ENCODE measurements at places on chromosomes 11 and 22.

DNA sequence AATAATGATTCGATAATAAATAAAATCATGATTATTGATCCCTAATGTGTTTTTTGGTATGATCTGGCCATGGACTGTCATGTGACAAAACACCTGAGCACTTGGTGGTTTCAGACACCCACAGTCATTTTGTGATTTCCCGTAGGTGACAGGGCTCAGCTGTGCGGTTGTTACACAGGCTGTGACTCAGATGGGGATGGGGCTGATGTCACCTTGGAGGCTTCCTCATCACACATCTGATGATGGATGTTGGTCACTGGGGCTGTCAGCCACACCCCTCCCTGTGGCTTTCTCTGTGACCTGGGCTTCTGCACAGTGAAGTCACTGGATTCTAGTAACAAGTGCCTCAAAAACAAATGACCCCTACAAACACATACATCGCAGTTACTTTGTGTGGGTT is 995.1 kb downstream of the BRD1 start:
- peak; percentile 74 for DNase-seq

DNA sequence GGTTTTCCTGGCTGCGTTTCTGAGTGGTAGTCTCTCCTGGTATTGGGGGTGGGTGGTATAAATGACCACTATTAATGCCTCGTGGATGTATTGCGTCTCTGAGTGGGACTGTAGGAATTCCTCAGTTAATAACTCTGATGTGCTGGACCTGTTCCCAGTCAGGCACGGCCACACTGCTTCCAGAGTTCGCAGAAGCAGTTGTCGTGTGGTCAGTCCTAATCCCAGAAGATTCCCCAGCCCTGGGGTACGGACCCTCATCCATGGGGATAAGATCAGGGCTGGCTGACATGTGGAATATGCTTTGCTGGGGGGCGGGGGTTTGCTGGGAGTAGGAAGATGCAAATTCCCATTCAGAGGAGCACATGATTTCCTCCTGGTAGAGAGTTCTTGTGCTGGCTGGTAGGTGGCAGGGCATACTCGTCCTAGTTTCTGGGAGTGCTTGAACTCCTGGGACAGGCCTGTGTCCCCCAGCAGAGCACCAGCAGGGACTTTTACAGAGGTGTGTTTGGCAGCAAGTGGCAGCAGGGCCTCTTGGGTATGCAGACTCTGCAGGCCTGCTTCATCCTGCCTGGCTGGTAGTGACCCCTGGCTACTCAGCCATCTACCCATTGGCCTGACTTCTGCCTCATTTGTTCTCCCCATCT is 157.4 kb downstream of the NAV2 start:
- no peak for DNase-seq

- no peak for DNase-seq
Measured at GRCh38 chr11:123484448-123484847, 54.4 kb downstream of the GRAMD1B start.

DNA sequence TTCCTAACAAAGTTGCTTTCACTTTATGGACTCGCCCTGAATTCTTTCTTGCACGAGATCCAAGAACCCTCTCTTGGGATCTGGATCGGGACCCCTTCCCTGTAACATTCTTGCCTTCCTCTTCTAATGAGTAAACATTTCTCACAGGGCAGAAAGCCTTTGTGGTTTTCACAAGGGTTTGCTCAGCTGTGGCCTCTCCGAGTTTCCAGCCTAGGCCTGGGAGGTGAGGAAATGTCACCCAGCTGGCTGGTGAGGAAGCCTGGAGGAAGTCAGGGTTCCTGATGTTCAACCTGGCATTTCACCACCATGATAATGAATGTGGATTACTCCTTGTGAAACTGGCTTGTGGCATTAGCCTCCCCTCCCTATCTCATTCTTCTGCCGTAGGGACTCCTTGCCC is 224.9 kb downstream of the DSCAML1 start:
- DNase-seq = no peak

DNA sequence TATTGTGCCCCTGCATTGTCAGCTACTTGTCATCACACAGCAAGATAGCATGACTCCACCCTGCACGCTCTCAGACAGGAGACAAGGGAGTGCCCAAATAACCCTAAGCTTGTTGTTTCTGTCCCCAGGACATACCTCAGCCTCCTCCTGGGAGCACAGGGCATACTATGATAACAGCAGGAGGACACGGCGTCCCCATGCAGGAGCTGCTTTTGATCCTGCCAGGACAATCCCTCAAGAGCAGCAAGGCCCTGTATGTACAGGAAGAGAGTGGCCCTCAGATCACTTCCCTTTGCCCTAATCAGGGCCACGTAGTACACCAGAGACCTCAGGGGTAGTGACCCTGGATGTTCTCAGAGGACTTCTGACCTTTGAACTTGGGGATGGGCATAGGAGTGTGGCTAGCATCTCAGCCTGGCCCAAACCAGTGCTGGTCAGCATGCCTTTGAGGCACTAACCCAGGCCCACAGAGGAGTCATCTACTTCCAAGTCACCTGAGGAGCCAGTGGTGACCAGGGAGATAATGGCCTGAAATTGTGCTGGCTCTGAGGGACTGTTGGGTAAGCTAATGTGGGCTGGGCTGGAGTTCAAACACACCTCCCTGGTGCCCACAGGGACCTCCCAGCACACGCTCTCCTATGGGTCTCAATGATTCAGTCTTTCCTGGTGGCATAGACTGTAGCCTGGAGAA is 9.2 kb downstream of the APOA4 start:
- no peak for DNase-seq

DNA sequence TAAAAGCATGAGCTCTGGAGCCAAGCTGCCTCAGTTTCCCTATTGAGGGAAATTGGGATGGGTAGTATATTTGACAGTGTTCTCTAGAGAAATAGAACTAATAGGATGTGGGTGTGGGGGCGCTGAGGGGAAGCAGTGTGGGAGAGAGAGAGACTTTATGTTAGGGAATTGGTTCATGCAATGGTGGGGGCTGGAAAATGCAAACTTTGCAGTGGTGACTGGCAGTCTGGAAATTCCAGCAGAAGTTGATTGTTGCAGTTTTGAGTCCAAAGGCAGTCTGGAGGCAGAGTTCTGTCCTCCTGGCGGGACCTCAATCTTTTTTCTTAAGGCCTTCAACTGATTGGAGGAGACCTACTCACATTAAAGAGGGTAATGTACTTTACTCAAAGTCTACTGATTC is 59.4 kb upstream of the SYT13 start:
- DNase-seq = no peak

DNA sequence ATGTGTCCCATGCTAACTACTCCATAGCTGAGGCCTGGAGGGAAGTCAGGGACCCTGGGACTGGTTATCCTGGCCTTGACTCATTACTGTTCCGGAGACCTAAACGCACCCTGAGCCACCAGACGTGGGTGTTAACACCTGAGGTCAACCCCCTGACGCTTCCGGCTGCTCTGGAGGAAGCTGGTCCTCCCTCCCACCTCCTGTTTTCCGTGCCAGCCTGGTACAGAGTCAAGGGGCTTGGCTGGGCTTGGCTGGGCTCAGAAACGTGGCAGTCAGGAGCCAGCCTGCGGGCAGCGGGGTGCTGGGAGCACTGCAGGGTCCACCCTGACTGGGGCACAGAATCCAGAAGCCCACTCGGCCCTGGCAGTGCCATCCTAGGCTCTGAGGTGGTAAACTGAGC is 2.6 kb downstream of the TMPRSS4 start:
- DNase-seq = no peak

DNA sequence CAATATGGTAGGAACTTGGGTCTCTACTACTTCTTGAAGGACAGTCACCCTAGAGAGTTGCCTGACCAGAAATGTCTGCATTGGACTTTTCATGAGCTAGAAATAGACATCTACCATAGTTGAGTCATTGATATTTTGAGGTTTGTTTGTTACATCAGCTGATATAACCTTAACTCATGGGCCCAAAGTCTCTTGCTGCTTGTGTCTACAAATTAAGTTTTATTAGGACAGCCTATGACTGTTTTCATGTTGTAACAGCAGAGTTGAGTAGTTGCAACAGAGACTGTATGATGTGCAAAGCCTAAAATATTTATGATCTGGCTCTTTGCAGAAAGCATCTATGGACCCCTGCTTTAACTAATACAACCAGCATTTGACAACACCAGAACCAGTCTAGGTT is 155.3 kb downstream of the MIAT start:
- no peak for DNase-seq

Data from A172 (cell line).